ENCODE measurements at places on chromosomes 7 and 10.

- DNase-seq: no peak
These were observed 574.5 kb downstream of the SUGCT start for GRCh38 chr7:40709062-40709964.

DNA sequence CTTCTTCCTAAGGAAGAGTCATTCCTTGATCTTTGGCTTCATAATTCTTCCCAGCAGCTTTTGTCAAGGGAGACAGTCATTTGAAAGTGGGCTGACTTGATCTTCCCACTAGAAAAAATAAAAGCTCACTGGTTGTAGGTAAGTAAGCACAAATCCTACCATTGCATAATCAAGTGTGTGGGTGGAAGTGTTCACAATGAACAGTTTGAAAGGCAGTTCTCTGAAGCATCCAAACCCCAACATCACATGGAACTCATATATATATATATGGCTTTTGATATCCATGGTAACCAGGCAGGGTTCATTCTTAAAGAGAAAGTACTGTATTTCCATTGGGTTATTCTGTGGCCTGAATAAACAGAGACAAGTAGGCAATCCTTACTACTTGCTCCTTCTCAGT, 51.6 kb downstream of the ARMH3 start:
- DNase-seq: no peak

- peak; percentile 16 for DNase-seq
These were observed 1.1 kb upstream of the KBTBD2 start for GRCh38 chr7:32892521-32893206.

GRCh38 chr10:100888957-100889356, 23.8 kb upstream of the SLF2 start:
- DNase-seq: no peak

- DNase-seq: no peak
These were observed 4.4 kb downstream of the ZNF655 start for GRCh38 chr7:99562832-99563231.

DNA sequence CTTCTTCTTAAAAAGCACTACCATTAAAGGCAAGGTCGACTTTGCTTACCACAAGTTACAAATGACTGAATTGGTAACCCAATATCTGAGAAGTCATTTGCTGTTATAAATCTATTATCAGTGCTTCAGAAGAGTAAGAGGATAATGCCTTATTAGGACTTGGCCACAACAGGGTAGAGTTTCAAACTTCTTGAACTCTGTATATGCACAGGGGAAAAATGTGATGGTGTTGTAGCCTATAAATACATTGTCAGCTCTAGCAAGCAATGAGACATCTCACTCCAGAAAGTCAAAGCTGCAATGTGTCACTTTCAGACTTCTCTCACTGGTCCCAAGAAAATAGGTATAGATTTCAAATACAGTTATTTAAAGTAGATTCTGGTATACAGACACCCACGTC, 9.3 kb downstream of the TFEC start:
- DNase-seq: no peak

DNA sequence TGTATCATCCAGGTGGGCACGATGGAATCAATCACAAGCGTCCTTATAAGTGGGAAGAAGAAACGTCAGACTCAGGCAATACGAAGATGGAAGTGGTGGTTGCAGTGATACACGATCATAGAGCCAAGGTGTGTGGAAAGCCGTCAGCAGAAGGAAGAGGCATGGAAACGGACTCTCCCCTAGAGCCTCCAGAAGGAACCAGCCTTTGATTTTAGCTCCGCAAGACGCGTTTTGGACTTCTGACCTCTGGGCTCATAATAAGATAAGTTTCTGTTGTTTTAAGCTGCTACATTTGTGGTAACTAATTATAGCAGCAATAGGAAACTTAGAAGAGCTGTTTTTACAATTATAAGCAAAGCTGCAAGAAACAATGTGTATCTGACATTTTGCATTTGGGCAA, 14.8 kb downstream of the FANK1 start:
- no peak for DNase-seq

DNA sequence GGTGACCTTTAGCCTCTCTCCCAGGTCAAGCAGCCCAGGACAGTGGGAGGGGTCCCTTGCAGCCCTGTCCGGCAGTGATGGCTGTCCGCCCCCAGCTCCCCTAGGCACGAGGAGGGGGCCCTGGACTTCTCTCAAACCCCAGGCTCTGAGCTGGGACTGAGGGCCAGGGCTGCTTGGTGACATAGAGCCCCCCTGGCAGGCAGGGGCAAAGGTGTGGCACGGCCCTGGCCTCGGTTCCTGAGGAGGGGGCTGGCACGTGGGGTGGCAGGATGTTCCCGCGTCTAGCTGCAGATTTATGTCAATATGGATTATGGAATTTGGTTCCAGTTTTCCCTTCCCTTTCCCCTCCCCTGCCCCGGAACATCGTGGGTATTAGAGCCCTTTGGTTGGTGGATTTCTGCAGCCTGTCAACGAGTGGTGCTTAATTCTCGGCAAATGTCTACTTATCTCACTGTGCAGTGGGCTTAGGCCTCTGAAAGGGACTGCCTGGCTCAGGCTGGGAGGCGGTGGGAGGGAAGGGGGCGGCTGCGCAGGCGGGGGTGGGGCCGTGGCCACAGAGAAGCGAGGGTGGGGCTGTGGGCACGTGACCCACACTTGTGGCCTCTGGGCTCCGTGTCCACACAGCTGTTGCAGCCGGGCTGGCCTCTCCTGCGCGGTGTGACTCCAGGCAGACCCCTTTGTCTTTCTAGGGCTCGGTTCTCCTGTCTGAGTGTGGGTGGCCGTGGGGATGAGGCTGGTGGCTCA, 19.3 kb downstream of the UNCX start:
- DNase-seq: no peak

DNA sequence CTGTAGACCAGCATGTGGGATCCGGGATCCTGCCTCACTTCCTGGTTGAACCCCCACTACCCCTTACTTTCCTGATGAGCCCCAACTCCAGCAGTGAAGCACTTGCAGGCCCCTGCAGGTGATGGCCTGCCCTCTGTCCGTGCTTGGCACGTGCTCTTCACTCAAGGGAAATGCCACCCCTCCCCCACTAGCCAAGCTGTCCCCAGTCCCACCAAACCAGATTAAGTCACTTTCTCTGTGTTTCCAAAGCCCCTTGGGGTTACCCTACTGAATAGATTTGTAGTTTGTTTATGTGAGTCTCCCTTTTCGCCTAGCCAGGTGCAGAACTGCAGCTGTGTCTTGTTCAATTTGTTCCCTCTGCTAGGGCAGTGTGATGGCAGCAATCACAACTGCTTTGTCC, 121.7 kb downstream of the WDFY4 start:
- DNase-seq: no peak

DNA sequence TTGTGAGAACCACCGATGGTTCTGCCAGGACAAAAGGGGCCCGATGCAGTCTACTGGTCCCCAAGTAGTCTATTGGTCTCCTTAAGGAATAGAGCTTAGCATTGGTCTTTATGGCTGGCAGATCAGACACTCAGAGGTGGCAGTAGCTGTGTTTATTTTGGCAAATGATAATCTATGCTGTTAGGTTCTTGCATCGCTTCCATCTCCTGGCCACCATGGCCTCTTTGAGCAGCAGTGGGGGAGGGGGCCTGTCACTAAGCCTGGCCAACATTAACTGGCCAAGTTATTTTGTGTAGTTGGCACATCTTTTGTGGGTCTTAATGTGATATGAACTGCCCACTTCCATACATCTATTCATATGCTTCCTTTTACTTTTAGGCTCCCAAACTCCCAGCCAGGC, 4.5 kb upstream of the ZC3HAV1 start:
- DNase-seq: no peak

DNA sequence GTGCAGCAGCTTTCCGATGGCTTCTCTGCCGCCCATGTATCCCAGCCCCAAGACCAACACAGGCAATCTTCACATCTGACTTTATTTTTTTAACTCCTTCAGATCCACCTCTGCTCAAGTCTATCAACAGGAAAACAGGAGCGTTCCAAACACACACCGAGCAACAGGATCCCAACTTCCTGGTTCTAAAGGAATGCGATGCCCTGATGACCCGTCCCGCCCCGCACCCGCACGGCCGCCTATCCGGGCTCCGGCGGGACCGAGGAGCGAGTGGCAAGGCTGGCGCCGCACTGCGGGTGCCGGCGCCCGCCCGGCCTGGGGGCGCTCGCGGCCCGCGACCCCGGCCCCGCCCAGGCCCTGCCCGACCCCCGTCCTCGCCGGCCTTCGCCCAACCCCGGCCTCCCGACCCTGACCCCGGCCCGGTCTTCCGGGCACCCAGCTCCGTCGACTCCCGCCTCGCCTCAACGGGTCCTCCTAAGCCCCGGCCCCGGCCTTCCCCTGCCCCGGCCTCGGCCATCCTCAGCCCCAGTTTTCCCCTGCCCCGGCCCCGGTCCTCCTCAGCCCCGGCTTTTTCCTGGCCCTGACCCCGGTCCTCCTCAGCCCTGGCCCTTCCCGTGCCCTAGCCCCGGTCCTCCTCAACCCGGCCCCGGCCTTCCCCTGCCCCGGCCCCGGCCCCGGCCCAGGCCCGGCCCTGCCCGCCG, 730 bp downstream of the LARP4B start:
- no peak for DNase-seq

DNA sequence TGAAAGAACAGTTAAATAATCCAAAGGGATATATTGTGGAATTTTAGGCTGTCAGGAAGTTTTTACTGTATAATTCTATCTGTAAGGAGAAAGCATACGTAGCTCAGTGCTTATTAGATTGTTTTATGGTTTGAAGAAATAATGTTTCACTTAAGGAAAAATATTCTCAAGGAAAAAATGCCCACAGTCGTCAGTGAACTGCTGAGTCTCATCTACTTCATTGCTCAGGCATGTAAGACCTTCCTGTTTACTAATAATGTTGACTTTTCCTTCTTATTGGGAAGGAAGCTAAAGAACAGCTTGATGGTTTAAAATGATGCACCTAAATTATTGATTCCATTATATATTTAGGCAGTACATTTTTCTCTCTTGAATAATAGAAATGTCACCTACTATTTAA, 304.2 kb downstream of the SDK1 start:
- no peak for DNase-seq

GRCh38 chr7:148962440-148962822, 65.9 kb downstream of the PDIA4 start:
- no peak for DNase-seq

DNA sequence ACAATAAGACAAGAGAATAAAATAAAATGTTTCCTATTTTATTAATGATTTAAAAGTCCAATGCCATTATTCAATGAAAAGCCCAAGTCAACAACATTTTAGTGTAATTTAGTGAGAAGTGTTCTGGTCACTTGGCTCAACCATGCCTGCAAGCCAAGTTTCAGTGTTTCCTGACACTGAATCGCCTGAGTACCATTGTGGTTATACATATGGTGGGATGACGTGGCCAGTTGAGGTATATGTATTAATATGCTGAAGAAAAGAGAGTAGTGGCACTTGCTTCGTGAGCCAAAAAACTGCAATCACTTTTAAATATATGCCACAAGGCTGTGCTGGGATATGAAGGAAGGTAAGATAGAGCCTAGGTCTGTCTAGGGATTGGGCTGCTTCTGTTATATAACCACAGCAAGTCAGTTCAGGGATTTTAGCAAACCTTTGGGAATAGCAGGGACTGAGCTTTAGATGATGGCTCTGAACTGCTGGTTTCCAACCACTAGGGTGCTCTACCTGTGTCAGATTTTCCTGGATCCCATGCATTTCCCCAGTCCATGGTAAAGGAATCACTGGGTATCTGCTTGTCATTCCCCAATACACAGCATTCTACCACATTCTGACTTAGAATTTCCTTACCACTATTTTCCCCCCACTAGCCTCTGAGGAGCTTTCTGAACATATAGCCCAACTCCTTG, 214.0 kb upstream of the PRPS1L1 start:
- no peak for DNase-seq

Measured in activated T-helper 1 cell treated with anti-CD3 and anti-CD28 coated beads, Interleukin-2, amount 50 U/mL, for 16 hours (primary cell).